Vein endothelial cell (primary cell): ENCODE measurements at places on chromosomes 4 and X. TPM values are rescaled to one million over a fixed set of nuclear protein-coding genes. Genes with fewer than 3 reads are reported as not detected.

FGF13 gene
- total RNA-seq: 20.3 and 43.1 TPM in 2 replicates

HPGD gene
- total RNA-seq: not detected in 2 replicates

LRCH2 gene
- total RNA-seq: 4.9 and 5.0 TPM in 2 replicates

ATP1B4 gene
- not detected in 2 replicates for total RNA-seq

FAM114A1 gene
- 149 and 225 TPM in 2 replicates for total RNA-seq

SLC10A4 gene
- total RNA-seq: under 0.01 and 0.10 TPM in 2 replicates

VEGFC gene
- total RNA-seq: 10.9 and 30.4 TPM in 2 replicates

GAGE1 gene
- not detected in 2 replicates for total RNA-seq

CXCL8 gene
- total RNA-seq: 63.4 and 175 TPM in 2 replicates

LGI2 gene
- total RNA-seq: not detected in 2 replicates

NWD2 gene
- total RNA-seq: not detected in 2 replicates

PCYT1B gene
- total RNA-seq: under 0.01 and 0.10 TPM in 2 replicates

HHIP gene
- 515 and 854 TPM in 2 replicates for total RNA-seq
